Stimulated activated CD4-positive, alpha-beta T cell treated with anti-CD3 and anti-CD28 coated beads, Interleukin-1b, Interleukin-23, amount 100 ng/mL, for 4 hours (primary cell): ENCODE measurements at places on chromosomes 4 and X.
A peak's percentile ranks its signal among the peaks of the same experiment; 100 is the strongest.

- no peak for DNase-seq
Measured at GRCh38 chr4:3644849-3645627, 112.8 kb upstream of the LRPAP1 start.

DNA sequence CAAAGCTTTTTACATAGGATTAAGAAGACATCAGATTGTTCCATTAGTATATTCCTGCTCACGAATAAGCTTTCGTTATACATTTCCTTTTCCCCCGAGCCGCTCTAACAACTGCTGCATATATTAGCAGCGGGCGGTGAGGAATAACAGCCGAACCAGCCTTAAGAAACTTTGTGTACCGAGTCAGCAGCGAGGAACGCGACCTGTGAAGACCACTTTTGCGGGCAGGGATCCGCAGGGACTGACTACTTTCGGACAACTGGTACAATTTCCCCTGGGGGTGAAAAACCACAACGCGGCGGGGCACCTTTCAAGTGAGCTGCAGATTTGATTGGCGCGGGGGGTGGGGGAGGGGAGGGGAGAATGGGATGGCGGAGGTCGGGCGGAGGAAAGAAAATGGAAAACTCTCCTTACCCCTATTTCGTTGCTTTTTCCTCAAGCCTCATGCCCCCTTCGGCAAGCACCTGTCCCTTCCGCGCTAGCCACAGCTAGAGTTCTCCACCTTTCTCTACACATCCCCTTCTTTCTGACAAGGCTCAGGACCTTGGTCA is 5.9 kb upstream of the PITX2 start:
- DNase-seq = no peak

DNA sequence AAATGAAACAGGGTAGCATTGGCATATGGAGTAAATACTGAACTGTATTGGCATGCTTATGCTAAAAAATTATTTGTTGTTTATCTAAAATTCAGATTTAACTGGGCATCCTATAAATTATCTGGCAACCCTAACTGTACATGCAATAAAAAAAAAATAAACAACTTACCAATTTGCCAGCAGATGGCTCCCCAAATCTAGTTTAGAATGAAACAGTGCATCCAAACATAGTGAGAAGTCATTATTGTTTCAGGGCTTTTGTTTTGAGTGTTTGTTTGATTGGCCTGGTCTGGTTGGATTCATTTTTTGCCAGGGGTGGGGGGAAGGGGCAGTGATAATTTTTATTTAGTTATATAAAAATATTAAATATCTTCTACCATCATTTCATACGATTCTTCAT is 12.8 kb upstream of the NSUN7 start:
- DNase-seq = no peak

GRCh38 chrX:117610806-117611205 is 505.8 kb downstream of the KLHL13 start:
- DNase-seq = no peak

DNA sequence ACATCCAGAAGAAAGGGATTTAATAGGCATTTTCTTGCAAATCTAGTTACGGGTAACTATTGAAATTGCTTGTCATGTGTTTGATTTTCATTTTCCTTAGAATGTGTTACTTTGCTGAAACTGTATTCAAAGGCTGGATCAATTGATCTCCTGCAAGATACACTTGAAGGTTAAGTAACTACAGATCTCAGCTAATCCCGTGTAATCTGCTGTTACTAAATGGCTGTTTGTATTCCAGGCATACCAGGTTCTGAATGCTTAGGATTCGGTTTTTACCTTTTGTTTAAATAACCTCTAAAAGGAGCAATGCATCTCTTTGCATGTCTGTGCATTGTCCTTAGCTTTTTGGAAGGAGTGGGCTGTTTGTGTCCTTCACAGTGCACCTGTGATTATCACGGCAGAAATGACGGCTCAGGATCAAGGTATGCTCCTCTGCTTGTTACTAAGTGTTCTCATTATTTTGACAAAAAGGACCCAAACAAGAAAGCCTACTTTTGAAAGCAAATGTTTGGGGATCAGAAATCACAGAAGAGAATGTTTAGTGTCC is at the start of gene LRIT3:
Gene LRIT3 (plus strand): TSS at position 212 of the 547 bp plus-strand sequence. CDS start 95 bp downstream, at position 307.
- no peak for DNase-seq

DNA sequence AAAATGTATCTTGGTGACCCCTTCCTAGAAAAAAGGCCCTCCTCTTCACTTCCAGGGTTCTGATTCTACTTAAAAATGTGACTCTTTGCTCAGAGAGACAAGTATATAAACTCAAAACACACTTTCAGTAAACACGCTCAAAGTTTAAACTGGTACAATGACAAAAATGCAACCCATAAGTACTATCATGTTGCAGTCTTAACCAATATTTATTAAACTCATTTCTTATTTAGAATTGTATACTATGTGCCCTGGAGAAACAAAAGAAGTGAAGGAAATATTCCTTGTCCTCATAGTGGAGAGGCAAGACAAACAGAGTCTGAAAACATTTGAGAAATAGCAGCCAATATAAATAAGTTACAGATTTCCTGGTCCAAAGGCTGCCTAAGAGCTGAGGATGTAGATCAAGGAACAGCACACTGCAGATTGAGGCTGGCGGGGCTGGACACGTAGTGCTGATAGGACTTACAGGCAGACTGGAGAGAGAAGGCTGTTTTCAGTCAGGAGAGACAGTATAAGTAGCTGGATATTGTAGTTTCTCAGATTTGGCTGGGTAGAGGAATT is 39.1 kb upstream of the ANXA3 start:
- no peak for DNase-seq

DNA sequence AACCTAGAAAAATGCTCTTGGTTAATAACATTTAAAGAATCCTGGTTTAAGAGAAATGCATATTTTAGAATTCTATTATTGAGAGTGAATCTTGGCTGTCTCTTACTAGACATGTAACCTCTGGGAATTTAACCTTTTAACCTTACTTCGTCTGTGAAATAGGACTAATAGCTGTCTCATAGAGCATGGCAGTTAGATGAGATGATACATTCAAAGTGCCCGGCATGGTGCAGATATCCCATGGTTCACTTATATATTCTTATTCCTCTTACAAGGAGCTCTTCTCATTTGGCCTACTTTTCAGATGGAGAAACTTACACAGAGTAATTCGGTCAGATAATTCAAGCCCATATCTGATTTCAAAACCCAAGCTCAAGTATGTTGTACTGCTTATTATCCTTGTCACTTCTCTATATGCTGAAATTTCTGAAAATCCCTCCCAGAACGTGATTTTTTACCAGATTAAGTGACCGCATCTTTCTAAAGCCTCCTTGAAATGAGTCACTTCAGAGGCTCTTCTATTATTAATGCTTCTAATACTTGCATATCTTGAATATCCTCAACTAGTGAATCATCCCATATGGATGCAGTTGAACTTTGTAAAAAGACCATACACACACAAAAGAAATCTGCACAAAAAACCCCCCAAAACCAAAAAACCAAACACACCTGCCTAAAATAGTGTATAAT is 4.9 kb downstream of the CDKN2AIP start:
- no peak for DNase-seq

- DNase-seq = no peak
Measured at GRCh38 chrX:25012793-25013631, 2.8 kb downstream of the ARX start.

DNA sequence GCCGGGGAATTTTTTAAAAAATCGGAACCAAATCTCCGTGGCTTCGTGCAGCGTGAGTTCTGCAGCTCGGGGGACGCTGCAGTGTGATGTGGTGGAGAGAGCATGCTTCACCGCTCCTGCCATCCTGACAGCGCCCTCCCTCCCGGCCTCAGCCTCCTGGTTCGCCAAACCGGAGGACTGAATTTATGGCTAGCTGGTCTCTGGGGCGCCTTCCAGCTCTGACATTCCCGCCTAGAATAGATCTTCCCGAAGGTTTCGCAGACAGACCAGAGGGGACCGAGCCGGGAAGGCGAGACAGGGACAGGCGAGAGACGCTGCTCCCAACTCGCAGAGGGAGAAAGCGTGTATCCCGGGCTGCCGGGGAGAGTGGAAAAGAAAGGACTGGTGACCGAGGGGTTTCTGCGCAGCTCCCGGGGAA is 25.9 kb downstream of the HOPX start:
- DNase-seq = peak; percentile 4

GRCh38 chr4:153781717-153782416 is 7.0 kb downstream of the SFRP2 start:
- no peak for DNase-seq

- DNase-seq = no peak
Measured at GRCh38 chr4:7587433-7588405, 153.0 kb upstream of the PSAPL1 start.

GRCh38 chr4:5003372-5003857 is 15.8 kb downstream of the CYTL1 start:
- DNase-seq = no peak

DNA sequence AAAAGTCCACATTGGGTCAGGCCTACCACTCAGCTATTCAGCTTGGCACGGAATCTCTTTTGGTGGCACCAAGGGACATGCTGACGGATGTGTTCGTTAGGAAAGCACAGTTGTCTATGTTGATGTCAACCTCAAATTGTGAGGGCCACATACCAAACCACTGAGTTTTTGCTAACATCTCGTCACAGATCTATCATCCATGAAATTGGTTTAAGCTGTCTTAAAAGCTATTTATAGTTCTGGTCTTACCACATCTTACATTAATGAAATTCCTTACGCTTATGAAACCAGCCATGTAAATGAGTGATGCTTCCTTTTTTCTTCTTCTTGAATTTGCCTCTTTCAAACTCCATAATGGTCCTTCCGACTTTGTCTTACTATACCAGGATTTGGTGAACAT is 101.5 kb downstream of the MGST2 start:
- no peak for DNase-seq

- DNase-seq = no peak
Measured at GRCh38 chr4:26289401-26289800, 31.4 kb upstream of the RBPJ start.

GRCh38 chrX:56343219-56343618 is 111.1 kb downstream of the KLF8 start:
- no peak for DNase-seq

DNA sequence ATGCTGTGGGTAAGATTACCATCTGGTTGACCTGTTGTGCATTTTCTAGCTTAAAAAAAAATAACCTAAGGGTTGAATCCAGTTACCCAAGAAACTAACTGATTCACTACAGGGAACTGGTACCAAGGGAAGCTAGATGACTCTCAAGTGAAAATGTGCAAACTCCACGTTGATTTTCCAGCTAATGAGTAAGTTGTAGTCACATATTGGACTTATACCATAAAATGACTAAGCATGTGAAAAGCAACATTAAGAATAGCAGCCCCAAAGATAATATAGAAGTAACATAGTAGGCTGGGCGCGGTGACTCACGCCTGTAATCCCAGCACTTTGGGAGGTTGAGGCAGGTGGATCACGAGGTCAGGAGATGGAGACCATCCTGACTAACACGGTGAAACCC is 270.9 kb downstream of the SPRY1 start:
- DNase-seq = no peak

DNA sequence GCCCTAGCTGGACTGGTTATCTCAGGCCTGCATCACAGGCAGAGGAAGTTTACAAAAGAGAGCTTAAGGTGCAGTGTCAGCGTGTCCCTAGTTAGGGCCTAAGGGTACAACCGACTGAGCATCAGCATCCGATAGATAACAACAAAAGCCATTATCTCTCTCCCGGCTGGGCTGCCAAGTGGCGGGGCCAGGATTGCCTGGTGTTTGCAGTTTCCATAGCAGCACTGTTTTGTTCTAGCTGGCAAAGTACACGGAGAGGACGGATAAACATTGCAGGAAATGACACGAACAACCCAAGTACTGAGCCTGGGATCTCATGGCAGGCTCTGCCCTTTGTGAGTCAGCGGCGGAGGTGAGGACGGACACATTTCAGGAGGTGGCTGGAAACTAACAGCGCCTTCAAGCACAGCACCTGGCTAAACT is 104.7 kb upstream of the NOCT start:
- DNase-seq = no peak

DNA sequence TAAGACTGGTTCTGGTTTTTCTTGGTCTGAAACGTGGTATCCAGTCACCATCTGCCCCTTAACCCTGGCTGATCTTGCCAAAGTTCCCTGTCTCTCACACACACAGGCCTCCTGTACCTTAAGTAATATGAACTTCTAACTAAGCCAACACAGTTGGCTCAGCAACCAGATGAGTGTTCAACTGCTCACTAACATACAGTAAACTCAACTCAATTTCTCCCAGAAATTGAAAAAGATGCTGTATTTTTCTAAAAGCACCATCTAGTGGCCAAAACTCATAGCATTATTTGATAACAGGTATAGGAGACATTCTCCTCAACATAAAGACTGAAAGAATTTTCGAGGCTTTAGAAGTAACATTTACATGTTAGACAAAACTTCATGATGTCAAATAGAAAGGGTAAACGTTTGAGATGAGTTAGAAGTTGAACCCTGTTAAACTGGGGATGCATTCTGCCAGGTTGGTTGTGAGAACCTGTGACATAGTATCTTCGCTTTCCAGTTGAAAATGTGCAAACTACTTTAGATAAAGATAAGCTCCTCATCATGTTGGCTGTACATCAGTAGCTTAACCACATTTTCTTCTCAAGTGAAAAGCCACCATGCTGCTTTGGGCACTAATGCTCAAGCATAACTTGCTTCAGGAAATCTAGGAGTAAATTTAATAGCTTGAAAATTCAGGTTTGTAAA is 31.2 kb downstream of the CCNI start:
- DNase-seq = no peak

GRCh38 chr4:70559211-70559830 is 32.7 kb upstream of the AMBN start:
- DNase-seq = no peak

GRCh38 chr4:104896660-104897645 is 249.7 kb upstream of the TET2 start:
- DNase-seq = no peak

GRCh38 chr4:153257151-153257620 is 52.9 kb downstream of the TRIM2 start:
- no peak for DNase-seq

DNA sequence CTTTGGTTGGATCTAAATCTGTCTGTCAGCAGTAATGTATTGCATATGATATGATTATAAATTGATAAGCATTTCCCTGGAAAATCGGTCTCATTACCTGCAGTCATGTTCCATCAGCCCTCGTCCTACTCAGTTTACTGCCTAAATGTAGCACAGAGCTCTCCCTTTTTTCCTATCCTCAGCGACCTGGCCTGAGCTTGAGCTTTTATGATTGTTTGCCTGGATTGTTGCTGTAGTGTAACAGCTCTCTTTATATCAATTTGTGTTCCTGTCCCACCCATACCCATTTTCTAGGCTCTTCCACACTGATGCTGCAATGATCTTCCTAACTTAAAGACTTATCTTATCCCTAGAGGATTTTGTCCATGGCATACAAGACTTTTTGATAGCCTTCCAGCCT is 95.7 kb downstream of the FRAS1 start:
- DNase-seq = no peak

- no peak for DNase-seq
Measured at GRCh38 chr4:152599095-152599494, 63.2 kb upstream of the FBXW7 start.
